Fibroblast of skin of abdomen (primary cell): ENCODE measurements at places on chromosomes 11 and 22.

DNA sequence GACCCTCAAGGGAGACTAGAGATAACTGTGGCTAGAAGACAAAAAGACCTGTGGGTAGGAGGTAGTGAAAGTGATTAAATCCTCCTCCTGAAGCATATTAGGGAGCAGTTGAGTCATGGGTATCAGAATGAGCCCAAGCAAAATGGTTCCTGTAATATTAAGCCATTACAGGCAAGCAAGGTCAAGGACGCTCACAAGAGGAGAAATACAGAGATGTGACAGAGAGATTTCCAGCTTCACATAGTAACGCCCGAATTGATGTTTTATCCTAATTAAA is 77.7 kb downstream of the FAM76B start:
- no peak for DNase-seq

GRCh38 chr11:41346042-41346441 is 113.4 kb downstream of the LRRC4C start:
- DNase-seq: no peak

DNA sequence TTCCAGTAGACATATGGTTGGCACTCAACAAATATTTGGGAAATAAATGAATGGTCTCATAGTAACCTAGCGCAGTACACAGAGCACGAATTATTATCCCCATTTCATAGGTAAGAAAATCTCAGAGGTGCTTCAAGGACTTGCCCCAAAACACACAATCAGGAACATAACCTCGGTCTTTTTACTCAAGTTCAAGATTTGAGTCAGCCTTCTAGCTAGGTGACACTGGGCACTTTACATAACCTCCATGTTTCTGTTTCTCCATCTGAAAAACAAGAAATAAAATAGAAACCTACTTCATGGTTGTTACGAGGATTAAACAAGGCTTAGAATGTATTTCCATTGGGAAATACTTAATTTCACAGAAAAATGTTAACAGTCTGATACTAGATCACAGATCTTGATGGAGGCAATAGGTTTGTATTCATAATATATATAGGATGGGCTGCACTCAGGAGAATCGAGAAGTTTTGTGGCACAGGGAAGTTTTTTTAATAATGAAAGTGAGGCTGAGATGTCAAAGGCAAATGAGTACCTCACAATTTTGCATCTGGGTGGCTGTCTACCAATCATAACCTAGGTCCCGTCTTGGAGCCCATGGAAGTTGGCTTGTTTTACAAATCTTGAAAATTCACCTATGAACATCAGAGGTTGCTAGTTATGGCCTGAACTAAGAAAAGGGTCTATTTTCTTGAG is 147.4 kb upstream of the ZC3H12C start:
- no peak for DNase-seq

DNA sequence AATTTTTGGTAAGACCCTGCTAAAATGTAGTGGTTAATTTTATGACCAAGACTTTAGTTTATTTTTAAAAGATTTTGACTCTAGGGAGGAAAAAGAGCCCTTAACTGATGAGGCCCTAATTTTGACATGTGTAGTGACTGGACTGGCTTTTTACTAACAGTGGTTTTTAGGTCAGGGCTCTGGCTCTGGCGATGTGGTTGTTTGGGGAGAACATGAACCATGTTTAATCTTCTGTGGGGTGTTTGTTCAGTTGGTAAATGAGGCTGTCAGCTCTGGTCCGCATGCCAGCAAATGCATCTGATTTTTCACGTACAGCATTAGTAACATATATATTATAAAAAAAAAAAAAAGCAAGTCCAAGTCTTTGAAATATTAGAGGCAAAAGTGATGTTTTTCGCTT is 104.3 kb downstream of the EXT2 start:
- DNase-seq: no peak
